ENCODE measurements at places on chromosomes 11 and 22.

DNA sequence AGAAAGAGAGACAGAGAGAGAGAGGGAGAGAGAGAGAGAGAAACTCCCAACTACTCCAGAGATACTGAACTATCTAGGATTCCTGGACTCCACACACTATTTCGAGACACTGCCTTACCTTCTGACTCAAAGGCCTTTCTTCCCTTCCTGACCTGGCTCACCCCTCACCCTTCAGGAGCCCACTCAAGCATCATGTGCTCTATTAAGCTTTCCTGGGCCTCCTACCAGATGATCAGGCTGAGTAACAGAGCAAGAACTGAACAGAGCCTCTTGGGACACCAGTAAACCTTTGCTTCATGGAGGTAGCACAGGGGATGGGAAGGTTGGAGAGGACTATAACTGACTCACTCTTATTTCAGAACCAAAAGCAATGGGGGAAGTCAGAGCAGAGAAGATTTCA is 31.4 kb downstream of the PLEKHA7 start:
- DNase-seq: no peak

- DNase-seq: peak; percentile 65
These were observed 3.9 kb downstream of the MYEOV start for GRCh38 chr11:69297787-69298266.

GRCh38 chr11:31529701-31530100 is 20.1 kb downstream of the ELP4 start:
- no peak for DNase-seq

- no peak for DNase-seq
These were observed 39.3 kb upstream of the SOX6 start for GRCh38 chr11:16395601-16396000.

DNA sequence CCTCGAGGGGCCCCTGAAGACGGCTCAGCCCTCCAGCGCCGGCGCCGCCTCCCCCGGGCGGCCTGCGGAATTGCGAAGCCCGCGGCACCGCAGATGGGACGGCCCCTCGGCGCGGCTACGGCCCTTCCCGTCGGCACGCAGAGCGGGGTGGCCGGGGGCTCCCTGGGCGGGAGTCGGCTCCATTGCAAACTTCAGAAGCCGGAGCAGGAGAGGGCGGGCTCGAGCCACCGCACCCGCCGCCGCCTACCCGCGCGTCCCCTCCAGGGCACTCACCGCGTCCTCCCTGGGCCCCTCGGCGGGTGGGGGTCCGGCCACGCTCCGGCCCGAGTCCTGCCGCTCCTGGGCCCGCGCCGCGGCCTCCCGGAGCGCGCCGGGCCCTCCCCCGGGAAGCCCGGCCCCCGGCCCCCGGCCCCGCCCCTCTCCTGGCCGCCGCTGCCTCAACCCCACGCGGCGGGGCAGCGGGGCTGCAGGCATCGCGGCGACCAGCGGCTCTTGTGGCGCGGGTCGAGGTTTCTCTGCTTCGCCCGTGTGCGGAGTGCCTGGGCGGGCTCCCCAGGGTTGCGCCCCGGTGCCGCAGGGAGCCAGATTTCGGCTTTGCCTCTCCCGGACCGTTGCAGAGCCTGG is at the start of gene PACSIN3:
Gene PACSIN3 (minus strand): TSS at position 359 of the 624 bp plus-strand sequence. CDS start 3,707 bp downstream, outside the sequence.
- peak; percentile 66 for DNase-seq

DNA sequence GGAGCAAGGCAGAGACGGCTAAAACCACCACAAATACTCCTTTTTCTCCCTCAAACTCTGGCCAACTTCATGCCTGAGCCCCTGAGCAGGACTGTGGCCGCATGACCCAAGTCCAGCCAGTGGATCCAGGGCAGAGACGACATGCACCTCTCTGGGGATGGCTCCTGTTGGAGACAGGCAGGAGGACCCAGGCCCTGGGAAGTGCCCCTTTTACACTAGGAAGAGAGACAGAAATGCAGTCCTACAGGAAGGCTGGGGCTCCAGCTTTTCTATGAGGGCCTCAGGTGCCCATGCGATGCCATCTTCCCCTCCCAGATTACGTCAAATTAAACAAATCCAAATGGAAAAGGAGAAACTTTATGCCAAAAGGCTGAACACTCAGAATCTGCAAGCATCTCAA is 498.0 kb downstream of the BRD1 start:
- no peak for DNase-seq

DNA sequence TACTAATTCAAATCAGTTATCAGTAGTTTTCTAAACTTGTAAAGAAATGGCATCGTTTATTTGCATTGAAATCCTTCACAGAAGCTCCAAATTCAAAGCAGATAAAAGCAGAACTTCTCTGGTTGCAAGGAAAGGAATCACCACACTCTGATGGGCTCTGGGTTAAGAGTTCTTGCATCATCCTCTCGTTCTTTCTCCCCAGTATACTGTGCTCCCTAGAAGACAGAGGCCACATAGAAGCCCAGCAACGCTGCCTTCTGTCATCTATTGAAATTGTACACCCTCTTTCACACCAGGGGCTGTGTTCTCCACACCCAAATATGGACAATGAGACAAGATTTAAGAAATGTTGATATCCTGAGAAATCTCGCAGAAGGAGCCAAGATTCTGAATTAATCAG is 29.3 kb downstream of the FAT3 start:
- no peak for DNase-seq

DNA sequence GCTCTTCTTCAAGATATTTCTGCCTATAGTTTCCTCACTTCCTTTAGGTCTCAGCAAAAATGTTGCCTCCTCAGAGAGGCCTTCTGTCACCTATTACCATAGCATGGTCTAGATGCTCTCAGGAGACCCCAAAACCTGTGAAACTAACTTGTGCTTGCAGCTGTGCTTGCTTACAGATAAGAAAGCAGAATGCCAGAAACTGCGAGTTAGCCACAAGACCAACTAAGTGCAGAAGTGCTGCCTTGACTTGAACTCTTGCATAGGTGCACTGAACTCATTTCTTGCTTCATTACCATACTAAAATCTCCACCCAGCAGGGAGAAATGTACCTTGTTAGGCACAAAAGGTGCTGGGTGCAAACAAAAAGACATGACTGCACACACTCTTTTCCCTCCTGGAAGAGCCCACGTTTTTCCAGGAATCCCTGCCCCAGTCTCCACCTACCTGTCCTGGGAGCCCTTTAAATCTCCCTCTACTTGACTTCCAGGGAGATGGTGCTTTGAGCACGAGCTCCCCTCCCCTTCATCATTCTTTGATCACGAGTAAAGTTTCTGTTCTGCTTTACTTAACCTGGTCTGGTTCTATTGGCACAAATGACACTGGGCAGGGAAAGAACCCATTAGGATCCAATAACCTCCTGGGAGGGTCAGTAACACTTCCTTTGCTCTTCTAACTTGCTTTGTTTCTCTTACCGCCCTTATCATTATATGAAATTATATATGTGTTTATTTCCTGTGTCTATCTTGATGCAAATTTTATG is 137.7 kb upstream of the DDI1 start:
- no peak for DNase-seq

GRCh38 chr11:75275581-75275980 is 35.0 kb downstream of the TPBGL start:
- DNase-seq: peak; percentile 41

DNA sequence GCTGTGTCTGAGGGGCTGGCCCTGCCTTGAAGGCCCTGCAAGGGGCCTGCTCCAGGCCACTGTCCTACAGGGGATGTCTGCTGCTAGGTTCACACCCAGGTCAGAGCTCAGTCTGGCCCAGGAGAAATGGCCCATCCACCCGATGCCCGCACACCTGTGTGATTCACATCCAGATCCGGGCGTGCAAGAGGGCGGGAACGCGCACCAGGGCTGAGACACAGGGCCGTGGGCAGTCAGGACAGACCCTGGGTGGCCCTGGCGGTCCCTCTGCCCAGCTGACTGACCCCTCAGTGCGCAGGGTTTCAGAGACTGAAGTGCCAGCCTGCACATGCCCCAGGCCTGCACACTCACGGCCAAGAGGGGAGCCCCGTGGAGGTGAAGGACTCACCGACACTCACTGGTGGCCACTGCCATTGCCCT is 7.4 kb downstream of the TOLLIP start:
- no peak for DNase-seq

DNA sequence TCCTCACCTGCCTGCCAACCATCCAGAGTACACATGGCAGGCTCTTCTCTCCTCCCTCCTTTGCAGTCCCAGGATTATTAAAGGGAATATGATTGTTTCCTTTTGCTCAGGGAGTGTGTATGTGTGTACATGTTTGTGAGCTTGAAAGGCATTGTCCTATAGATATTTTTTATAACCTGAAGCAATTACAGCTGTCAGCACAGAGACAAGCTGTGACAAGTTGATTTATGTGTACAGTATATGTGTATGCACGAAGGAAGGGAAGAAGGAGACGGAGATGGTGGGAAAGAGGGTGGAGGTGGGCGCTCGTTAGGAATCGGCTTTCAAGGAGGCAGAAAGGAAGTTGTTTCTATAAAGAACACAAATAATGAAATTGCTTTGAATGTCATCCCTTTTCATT is 537.0 kb downstream of the NTM start:
- no peak for DNase-seq

DNA sequence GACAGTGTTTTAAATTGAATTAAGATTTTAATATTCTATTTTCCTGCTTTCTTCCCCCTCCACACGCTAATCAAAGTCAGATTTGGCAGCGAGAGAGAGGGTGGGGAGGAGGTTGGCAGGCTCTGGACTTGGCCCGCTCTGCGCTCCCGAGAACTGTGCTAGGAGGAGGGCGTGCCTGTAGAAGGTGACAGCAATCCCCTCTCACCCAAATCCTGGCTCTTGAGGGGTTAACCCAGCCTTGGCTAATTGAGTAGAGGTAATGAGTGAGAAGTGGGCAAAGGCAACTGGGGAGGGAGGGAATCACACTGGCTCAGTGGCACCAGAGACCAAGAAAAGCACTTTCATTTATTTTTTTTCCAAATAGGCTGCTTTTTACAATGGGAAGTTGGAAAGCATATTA is 42.2 kb downstream of the BUD13 start:
- no peak for DNase-seq

- DNase-seq: no peak
These were observed 2.4 kb upstream of the SLC15A3 start for GRCh38 chr11:60954421-60954820.

GRCh38 chr11:34145847-34146381 is 40.5 kb downstream of the NAT10 start:
- no peak for DNase-seq

- no peak for DNase-seq
These were observed 194.0 kb downstream of the FAM76B start for GRCh38 chr11:95595541-95595940.

DNA sequence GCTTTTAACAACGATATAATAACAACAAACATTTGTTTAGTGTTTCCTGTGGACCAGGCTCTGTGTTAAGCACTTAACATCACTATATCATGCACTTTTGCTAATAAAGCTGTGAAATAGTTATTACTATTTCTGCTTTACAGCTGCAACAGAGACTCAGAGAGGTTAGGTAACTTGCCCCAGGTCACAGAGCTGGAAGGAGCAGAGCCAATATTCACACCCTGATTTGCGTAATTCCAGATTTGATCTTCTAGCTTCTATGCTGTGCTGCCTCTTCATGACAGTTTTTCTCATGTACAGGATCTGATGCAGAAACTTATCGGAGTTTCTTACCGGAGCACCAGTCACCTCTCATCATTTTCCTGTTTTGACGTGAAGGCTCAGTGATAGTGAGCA is 33.6 kb upstream of the EHF start:
- no peak for DNase-seq

DNA sequence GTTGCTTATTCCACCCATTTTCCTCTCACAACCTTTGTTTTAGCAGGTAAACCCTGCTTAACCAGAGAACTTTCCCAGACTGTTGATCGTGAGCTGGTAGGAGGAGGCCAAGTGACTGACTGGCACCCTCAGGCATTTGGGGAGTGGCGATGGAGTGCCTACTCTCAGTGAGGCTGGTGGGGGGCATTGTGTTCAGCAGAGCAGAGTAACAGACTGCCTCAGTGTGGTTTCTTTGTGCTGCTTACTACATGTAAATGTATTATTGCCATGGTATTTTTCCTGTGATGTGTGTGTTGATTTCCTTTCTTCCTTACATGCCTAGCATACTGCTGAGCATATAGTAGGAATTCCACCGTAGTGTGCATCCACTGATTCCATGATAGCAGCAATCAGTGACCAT is 2.6 kb downstream of the MARK2 start:
- DNase-seq: no peak

DNA sequence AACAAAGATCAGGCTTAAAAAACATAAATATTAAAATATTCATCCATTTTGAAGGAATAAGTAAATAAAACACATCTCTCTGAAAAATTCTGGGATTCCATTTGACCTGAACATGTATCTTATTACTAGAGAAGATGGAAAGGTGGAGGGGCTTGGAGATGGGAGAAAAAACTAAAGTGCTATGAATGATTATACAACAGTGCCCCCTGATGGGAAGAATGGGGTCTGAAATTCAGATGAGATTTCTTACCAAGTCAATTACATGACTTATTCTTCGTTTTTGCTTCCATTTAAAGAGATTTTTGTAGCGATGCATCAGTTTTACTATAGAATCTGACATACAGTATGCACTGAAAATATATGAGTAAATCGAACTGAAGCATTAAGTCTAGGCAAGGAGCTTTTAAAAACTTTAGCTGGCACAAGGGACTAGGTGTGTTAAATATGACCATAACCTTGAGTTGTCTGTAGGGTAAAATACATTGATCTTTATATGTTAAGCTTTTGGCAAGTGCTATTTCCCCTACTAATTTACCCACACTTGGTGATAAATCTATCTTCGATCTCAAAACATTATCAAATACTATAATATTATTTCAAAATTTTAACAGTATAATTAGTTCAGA is 718.8 kb downstream of the CNTN5 start:
- no peak for DNase-seq

GRCh38 chr22:49070501-49070900 is 757.2 kb downstream of the BRD1 start:
- no peak for DNase-seq

DNA sequence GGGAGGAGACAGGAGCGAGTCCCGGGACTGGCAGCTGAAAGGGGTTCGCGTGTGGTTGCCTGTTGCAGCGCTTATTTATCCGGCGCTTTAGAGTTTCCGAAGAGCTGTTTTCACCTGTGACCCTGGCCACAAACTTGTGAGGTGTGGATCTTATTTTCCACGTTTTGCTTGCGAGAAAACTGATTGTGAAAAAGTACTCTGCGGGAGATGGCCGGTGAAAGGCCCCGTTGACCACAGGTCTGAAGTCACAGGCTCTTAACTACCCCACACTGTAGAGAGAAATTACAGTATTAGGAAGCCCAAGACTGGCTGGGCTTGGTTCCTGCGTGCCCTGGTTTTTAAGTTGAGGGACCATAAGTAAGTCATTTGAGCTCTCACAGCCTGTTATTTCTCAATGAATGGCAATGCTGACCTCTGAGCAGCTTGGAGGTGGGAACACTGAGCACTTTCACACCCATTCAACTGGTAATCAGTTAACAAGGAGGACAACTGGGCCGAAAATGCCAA is 379 bp upstream of the RAB38 start:
- no peak for DNase-seq

- no peak for DNase-seq
These were observed 3.6 kb downstream of the IZUMO1R start for GRCh38 chr11:94308024-94308423.
